GM23338 (cell line): ENCODE measurements at places on chromosomes 7 and 10.

DNA sequence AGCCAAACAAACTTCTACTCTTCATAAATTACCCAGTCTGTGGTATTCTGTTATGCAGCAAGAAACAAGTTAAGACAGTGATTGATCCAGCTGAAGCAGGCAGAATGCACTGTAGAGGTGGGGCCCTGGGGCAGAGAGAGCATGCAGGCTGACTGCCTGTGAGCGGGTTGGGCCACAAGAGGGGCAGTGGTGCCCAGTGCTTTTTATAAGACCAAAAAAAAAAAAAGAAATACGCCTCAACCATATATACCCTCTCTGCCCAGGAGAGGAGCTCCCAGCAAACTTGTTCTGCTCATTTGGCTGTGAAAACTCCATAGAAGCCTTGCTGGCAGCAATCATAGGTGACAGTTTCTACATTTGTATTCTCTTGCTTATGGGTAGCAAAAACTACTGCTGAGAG lies 104.7 kb downstream of the SORBS1 start:
- DNase-seq: no peak
- no peaks in the 10 kb centered on the region for H3K36me3 ChIP-seq
- H3K27ac ChIP-seq: no peak overlapping the region
- H3K27me3 ChIP-seq: no peaks in the 10 kb centered on the region
- H3K4me3 ChIP-seq: no peak overlapping the region
- peaks cover 31% of the 10 kb centered on the region for H3K4me1 ChIP-seq

- H3K27ac ChIP-seq: no peak overlapping the region
- peaks cover 8% of the 10 kb centered on the region; the same call in 1 of the 2 replicates for H3K27me3 ChIP-seq
- peaks cover under 1% of the 10 kb centered on the region; the same call in 1 of the 2 replicates for H3K4me1 ChIP-seq
These were observed 16.7 kb downstream of the MMRN2 start for GRCh38 chr10:86940677-86941076.

- H3K27ac ChIP-seq: no peak overlapping the region
- peaks cover 20% of the 10 kb centered on the region for H3K27me3 ChIP-seq
- no peaks in the 10 kb centered on the region for H3K36me3 ChIP-seq
- peak overlapping the region; percentile 83 for H3K4me3 ChIP-seq
- H3K4me1 ChIP-seq: peaks cover 16% of the 10 kb centered on the region
These were observed 565 bp downstream of the STRIP2 start for GRCh38 chr7:129434675-129435318.

- no peaks in the 10 kb centered on the region for H3K27me3 ChIP-seq
- H3K27ac ChIP-seq: no peak overlapping the region
- H3K4me1 ChIP-seq: no peaks in the 10 kb centered on the region
- DNase-seq: peak; percentile 68
- H3K4me3 ChIP-seq: no peak overlapping the region
These were observed 24.5 kb upstream of the KLF14 start for GRCh38 chr7:130758429-130759056.

DNA sequence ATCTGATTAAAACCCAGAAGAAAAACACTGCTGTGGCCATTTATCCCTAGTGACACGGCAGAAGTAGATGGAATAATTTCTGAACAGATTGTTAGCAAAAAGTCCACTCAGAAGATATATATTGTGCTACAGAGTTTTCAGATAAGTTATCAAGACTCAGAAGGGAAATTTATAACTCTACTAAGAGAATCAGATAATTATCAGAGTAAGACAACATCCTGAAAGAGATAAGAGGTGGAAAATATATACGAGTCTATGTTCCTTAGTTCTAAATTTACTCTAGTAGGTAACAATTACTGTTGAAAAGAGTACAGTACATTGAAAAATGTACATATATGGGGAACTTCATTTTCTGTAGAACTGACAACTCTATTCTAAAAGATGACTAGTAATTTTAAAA lies 176.7 kb downstream of the GNAI1 start:
- DNase-seq: no peak
- H3K27me3 ChIP-seq: no peaks in the 10 kb centered on the region
- no peaks in the 10 kb centered on the region for H3K36me3 ChIP-seq
- no peaks in the 10 kb centered on the region for H3K4me1 ChIP-seq

- no peak for DNase-seq
- no peaks in the 10 kb centered on the region for H3K36me3 ChIP-seq
- H3K4me1 ChIP-seq: no peaks in the 10 kb centered on the region
- H3K27ac ChIP-seq: no peak overlapping the region
These were observed 109.2 kb downstream of the ARHGAP12 start for GRCh38 chr10:31819391-31819820.
